Lung (tissue), 17 donors: ENCODE measurements at places on chromosomes 3 and 15. TPM values are rescaled to one million over a fixed set of nuclear protein-coding genes. Genes with fewer than 3 reads are reported as not detected.

The IL20RB gene
- polyA plus RNA-seq: 1.00 TPM

The CLDN18 gene
- 31.4 TPM for polyA plus RNA-seq

The RTP1 gene
- not detected for polyA plus RNA-seq

The GRK7 gene
- not detected for polyA plus RNA-seq

The CDC25A gene
- 0.57 TPM for polyA plus RNA-seq

The XPC gene
- polyA plus RNA-seq: 16.4 TPM

The SHF gene
- 3.4 TPM for polyA plus RNA-seq

DNA sequence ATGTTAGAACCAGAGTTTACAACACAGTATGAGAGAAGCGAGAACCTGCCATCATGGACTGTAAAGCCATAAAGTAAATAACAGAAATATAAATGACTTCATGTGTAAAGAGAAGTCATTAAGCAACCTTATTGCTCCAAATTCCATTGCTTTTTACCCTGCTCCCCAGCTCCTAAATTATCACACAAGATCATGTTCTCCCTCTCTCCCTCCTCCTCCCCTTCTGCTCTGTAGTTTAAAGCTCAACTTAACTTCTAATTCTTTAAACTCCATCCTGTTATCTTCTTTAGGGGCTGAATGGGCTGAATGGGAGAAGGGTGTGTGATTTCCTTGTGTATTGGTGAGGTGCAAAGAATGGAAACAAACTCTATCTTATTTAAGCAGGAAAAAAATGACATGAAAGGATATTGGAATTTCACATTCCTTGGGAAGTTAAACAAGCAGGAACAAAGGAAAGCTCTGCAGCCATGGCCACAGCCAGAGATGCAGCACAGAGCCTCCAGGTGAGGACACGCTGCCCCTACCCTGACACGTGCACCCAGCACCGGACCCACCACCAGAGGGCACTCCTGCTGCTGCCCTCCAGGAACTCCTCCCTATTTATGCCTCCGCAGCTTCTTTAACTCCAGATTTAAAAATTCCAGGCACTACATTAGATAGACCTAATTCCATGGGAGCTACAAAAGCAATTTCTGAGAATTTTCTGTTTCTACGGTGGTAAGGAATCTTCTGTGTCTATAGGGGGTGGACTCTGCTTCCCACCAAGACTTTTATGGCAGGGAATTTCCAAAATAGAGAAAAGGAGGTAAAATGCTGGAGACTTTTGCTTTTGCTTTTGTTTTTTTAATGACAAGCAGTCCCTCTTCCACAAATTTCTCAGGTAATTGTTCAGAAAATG, 76.9 kb upstream of the ABI3BP start:
- DNase-seq: no peak

DNA sequence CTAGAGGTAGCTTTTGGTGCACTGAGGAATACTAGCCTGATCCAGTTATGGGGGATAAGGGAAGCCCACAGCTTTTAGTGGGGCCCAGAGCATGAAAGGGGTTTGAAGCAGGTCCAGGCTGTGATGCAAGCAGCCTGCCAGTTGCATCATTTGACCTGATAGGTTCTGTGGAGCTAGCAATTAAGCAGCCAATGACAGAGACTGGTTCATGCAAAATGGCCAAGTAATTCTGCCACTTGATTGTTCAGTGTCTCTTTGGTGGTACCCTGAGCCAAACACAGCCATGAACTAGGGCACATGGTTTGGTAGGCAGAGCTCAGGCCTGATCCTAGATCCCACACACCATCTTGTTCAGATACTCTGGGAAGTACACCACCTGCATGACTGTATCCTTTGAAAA, 91.0 kb upstream of the PRR23C start:
- DNase-seq: no peak

GRCh38 chr3:62098646-62099365, 274.5 kb downstream of the FEZF2 start:
- DNase-seq: no peak

- no peak for DNase-seq
Measured at GRCh38 chr3:135865085-135865484, 100.4 kb upstream of the PPP2R3A start.

- DNase-seq: no peak
Measured at GRCh38 chr3:110754212-110754916, 317.3 kb upstream of the NECTIN3 start.

DNA sequence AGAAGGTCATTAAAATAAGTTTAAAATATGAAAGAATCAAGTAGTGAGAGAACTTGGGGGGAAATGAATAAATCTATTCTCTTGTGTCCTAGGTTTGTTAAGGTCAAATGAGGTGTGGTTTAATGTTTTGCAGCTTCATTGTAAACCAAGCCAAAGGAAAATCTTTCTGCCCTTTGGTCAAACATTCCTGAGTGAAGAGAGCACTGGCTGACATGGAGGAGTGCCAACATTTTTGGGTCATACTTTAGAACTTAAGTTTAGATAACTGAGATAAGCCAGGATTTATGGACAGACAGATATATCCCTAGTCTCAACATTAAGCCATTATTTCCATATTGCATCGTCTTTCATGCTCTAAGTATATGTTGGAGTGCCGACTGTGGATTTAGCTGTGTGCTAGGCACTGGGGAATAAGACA, 66.4 kb downstream of the PTPRG start:
- DNase-seq: peak; percentile 84

DNA sequence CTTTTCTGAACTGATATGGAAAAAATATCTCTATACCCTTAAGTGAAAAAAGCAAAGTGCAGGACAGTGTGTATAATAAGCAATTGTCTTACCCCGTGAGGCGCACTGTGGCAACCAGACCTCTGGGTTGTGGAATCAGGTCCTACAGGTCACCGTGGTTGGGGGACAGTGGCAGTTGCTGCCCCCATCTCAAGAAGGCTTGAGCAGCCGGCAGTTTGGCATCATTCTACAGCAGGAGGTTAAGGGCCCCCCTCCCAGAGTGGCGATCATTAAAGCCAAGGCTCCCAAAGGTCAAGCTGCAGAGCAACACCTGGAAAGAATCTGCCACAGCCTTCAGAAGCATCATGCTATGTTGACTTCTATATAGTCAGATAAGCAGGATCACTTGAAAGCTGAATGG, 56.1 kb upstream of the HERC1 start:
- DNase-seq: no peak

GRCh38 chr15:40456738-40457137, 14.0 kb upstream of the CHST14 start:
- DNase-seq: no peak

DNA sequence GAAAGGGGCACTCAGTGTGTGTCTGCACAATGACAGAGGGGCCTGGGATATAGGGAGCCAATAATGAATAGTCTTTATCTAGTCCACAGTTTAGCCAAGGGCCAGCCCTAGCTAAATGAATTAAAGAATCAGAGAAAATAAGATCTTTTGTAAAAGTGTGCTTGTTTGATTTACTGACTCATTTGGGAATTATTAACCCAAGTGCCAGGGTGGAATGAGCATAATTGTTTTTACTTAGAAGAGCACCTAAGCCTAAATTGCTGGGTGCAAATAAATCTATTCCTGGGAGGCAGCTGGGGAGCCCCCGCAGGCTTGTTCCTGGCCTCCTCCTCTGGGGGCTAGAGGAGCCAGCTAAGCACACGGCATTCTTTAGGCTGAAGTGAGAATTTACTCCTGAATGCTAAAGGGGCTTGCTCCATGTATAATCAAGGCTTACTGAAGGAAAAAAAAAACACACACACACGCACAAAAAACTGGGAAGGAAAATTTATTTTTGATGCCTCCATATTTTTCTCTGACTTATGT, 405.3 kb upstream of the SUCLG2 start:
- DNase-seq: peak; percentile 43

GRCh38 chr15:44129911-44130310, 65.2 kb downstream of the FRMD5 start:
- DNase-seq: no peak

- DNase-seq: no peak
Measured at GRCh38 chr3:16309558-16309957, 44.5 kb downstream of the OXNAD1 start.

- DNase-seq: no peak
Measured at GRCh38 chr3:111534701-111535100, 7.3 kb upstream of the CD96 start.

- DNase-seq: peak; percentile 63
Measured at GRCh38 chr15:66294157-66294931, 976 bp downstream of the DIS3L start.

DNA sequence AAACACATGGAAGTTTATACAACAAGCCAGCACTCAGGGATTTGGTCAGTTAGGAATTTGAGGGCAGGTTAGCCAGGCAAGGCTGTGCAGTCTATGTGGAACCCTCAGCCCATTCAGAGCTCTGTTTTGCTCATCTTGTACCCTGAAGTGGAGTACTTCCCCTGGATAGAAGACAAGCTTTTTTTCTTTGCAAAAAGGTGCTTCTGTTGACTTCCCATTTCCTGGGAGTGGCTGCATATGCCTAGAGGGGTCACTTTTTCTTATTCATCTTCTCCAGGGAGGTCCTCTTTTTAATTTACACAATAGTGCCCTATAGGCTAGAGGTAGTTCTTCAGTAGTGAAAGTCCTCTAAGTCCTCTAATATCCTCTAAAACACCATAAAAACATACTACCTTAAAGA, 225.0 kb upstream of the P2RY1 start:
- DNase-seq: no peak

DNA sequence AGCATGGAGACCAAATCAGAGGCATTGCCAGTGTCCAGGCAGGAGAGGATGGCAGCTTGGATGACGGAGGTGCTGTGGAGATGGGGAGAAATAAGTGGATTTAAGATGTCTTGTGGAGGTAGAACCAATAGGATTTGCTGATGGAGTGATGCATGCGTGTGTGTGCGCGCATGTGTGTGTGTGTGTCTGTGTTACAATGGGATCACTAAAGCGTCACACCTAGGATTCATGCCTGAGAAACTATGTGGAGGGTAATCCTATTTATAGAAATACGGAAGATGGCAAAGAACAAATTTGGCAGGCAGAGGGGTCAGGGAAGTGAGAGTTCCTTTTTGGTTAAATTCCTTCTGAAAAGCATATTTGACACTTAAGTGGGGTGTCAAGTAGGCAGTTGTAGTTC, 64.8 kb upstream of the ARL8B start:
- DNase-seq: no peak

DNA sequence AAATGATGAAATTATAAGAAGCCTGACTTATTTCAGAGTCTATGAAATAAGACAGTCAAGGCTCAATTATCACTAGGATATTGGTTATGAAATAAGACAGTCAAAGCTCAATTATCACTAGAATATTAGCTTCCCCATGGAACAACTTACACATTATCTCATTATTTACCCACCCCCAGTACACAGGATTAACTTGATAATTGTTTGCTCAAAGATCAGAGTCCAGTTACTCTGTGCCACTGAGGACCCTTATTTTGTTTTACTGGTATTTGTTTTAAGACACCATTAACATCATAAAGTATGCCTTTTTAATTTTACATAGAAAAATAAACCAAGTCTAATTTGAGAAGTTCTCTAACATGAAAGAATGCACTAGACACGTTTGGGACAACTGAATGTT, 225.4 kb downstream of the SI start:
- DNase-seq: no peak

- DNase-seq: no peak
Measured at GRCh38 chr3:19961960-19962359, 15.1 kb downstream of the RAB5A start.

GRCh38 chr3:9301091-9301490, 51.6 kb upstream of the SRGAP3 start:
- no peak for DNase-seq
